Type B pancreatic cell (in vitro differentiated cells): ENCODE measurements at places on chromosomes 12 and 14.

DNA sequence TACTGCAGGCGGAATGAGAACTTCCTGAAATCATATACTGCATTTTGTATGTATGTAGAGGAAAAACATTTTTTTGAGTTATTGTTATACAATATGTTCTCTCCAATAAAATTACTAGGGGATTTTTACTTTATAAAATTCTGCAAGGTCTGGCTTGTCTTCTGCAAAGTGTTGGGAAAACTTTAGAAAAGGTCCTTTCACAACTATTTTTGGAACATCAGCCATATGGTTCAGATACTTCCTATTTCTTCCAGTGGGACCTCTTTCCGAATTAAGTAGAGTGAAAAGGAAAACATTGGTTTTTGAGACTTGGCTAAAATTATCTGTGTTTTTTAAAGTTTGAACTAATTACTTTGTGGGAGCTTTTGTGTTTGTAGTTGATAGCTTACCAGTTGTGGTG lies 52.7 kb downstream of the DAAM1 start:
- DNase-seq, result no peak

- DNase-seq, result no peak
These were observed 32.9 kb downstream of the C14orf132 start for GRCh38 chr14:96072076-96072475.

- DNase-seq, result no peak
These were observed 117.3 kb upstream of the NAP1L1 start for GRCh38 chr12:76201758-76202157.

GRCh38 chr12:32964981-32965585 lies 68.5 kb upstream of the PKP2 start:
- DNase-seq, result no peak

DNA sequence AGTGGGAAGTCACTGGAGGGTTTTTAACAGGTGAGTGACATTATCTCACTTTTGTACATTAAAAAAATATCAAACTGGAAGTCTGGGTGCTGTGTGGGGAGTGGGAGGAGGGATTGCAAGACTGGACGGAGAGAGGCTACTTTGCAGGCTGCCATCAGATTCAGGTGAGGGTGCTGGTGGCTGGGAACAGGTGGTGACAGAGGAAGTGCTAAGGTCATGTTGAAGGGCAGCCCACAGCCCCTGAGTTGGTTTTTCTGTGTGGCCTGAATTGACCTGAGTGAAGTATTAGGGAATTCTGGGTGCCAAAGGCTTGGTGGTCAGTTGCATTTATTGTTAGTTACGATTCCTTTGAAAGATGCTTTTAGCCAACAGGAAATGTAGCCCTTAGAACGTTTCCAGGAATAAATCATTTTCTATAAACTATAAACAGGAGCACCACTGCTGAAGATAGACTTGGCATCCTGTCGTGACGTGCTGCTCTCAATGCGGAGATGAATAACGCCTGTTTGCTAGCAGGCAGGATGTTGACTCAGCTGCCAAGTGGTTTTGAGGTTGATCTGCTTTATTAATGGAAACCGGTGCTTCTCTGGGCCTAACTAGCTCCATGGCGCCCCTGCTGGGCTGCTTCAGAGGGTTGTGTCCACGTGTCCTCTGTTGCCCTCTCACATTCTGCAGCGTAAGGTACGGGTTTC lies 707.5 kb upstream of the TMEM132C start:
- no peak for DNase-seq
